Cardiac septum (tissue), 1 donor: ENCODE measurements at places on chromosomes 7 and 10. TPM values are rescaled to one million over a fixed set of nuclear protein-coding genes. Genes with fewer than 3 reads are reported as not detected.

DNA sequence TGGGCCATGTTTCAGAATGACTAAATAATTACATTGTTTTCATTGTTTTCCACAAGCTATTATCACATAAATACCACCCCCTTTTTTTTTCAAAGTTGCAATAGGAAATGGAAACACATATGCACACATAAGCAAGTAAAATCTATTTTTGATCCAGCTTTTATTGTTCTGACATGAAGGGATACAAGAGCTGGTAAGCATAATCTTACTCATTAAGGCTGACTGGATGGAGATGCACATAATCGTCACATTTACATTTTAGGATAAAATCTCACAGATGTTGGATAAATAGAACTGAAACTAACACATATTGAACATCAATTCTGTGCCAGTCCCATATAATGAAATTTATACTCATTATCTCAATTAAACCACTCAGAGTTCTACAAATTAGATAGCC lies 84.5 kb upstream of the CHRM2 start:
- no peak for DNase-seq

The FXYD4 gene
- not detected for total RNA-seq

GRCh38 chr7:33446551-33446950 lies 317.2 kb downstream of the BBS9 start:
- DNase-seq = no peak

The CAMK2B gene
- 149 TPM for total RNA-seq

The CFAP58 gene
- total RNA-seq = 2.7 TPM

GRCh38 chr7:12233175-12233574 lies 22.1 kb downstream of the TMEM106B start:
- DNase-seq = no peak

The IQCE gene
- total RNA-seq = 13.3 TPM

DNA sequence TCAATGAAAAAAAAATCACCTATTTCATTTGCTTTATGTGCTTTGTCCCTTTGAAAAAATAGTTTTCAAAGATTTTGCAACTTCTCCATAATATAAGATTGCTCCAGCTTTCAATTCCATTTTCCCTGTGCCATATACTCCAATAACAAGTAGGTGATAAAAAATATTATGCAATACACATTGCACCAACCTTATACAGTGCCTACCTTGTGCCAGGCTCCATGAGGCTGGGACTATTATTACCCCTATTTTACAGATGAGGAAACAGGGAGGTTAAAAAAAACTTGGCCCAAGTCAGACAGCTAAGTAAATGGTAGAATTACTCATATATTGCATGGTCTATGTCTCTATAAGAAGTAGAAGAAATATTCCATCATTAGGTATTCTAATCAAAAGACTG lies 57.8 kb downstream of the BRAF start:
- no peak for DNase-seq

- DNase-seq = no peak
Observed at GRCh38 chr7:13174991-13175390, 487.6 kb downstream of the ARL4A start.

DNA sequence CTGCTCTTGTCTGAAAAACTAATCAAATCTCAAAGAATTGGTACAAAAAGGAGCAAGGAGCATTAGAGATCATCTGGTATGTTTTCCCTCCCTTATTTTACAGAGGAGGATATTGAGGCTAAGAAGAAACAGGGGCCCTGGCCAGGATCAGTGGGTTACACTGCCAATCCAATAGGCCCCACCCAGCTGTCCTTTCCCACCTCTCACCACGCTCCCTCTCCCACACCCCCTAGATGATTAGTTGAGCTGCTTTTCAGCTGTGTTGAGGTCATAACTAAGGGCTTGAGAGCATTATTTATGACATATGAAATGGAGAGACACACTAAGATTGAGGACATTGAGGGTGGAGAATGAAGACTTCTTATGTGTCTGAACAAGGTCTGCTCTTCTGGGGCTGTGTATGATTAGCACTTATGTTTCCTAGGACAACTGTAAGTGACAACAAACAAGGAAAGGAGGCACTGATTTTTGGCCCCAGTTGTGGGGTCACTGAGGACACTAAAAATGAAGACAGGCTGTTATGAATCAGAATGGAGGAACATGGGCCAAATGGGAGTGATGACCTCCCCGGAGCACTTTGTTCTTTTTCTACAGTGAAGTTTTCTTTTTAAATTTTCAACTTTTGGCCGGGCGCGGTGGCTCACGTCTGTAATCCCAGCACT lies 26.5 kb downstream of the VWA2 start:
- DNase-seq = no peak
